ENCODE measurements at places on chromosomes 7 and 10.
A peak's percentile ranks its signal among the peaks of the same experiment; 100 is the strongest.

- DNase-seq: no peak
Measured at GRCh38 chr10:101030496-101031127, 317 bp downstream of the PDZD7 start.

DNA sequence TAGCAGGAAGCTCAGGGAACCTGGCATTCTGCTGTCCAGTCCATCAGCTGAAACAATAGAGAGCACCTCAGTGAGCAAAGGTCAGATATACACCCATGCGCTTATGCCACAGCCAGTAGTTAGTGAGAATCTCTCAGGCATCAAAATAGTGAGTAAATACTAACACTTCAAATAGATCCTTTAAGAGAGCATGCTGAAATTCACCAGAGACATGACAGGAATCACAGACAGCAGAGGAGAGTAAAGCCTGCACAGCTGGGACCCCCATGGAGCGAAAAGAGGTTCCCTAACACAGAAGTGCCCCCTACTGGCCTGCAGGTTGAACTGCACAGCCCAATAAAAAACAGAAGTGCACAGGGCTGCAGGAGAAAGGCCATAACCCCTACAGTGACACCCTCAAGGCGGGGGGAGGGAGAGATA is 57.6 kb upstream of the ANTXRL start:
- DNase-seq: peak; percentile 62

DNA sequence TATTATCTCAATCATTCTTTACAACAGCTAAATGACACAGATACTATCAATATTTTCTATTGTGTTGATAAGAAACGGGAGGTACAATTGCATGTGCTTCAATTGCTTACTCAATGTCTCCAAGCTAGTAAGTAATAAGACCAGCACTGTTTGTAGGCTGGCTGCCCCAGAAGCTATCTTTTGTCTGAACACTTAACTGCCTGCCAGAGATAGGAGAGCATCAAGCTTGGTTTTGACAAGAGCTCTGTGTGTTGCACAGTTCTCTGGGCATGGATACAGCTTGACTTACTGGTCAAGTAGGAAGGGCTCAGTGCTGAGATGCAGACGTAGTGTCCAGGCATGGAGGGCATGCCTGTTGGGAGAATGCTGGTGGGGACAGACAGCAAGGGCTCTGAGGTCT is 26.3 kb upstream of the CAPZA2 start:
- no peak for DNase-seq

- DNase-seq: no peak
Measured at GRCh38 chr10:47337310-47337709, 10.9 kb upstream of the RBP3 start.
